ENCODE measurements at places on chromosomes 11 and 22.

DNA sequence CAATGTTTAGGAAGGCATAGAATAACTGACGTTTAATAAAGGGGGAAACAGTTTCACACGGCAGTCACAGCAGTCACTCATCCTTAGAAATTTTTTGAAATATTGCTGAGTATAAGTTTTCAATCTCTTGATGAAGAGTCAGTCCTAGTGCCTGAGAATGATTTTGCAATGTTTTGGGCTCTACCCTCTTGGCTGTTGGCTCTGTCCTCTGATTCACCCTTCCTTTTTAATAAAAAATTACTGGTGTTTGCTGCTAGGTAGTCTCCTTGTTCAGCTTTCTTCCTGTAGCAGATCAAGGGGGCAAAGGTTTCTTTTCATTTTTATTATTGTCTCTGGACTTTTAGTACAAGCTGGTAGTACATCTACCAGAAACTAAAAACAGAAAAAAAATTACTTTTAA lies 194.3 kb upstream of the ANO3 start:
- no peak for DNase-seq

- DNase-seq, result no peak
Measured at GRCh38 chr22:28171115-28171514, 252.1 kb upstream of the PITPNB start.

DNA sequence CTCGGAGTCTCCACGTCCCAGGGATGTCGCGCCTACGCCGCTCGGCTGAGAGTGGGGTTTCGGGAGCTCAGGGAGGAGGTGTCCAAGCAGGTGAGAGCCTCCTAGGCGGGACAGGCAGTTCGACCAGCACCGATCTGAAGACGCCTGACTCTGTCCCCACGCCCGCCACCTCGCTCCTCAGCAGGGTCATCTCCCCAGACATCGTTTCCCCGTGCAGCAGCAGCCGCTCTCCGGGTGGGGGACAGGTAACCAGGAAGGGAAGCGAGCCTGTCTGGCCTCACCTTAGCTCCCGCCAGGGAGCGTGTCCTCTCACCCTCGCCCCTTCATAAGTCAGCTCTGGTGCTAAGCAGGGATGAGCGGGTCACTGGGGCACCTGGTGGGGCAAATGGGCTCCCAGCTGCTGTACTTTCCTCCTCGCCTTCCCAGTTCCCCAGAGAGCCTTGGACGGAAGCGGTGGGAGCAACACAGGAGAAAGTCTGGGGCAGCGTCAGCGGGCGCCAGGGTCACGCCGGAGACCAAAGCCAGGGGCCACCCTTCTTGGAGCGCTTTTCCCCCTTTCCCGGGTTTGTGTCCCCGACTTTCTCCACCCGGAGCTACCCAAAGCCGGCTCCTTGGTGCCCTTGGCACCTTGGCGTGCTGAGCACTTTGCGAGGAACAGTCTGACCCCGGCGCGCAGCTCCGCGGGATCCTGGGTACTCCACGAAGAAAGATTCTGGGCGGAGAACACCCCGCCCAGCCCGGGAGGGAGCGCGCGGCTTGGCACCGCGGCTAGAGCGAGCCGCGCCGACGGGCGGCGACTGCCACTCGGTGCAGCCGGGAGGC lies 1.6 kb downstream of the SPON1 start:
- DNase-seq, result peak; percentile 37

DNA sequence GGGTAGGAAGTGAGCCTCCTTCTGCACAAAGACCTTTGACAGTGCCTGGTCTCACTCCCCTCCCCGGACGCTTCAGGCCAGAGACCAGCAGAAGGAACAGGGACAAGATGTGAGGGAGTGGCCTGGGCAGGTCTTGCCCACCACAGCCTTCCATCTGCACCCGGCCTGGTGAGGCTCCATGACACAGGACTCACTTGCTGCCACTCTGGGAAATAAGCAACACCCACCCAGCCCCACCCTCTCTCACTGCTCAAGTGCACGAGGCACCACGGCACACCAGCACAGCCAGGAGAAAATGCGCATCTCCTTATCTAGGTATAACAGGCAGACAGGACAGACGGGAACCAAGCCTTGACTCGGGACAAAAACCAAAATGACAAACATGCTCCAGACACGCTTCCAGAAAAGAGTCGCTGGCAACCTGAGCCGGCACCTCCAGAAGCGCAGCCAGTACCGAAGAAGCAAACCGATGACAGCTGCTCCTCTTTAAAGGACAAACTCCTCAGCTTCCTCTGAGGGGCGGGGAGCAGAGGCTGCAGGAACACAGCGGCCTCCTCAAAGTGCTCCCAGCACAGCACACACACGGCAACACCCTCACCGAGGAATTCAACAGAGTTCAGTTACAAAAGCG lies 41.7 kb downstream of the BRD1 start:
- no peak for DNase-seq

- no peak for DNase-seq
Measured at GRCh38 chr22:48739348-48740085, 1088.2 kb downstream of the BRD1 start.

DNA sequence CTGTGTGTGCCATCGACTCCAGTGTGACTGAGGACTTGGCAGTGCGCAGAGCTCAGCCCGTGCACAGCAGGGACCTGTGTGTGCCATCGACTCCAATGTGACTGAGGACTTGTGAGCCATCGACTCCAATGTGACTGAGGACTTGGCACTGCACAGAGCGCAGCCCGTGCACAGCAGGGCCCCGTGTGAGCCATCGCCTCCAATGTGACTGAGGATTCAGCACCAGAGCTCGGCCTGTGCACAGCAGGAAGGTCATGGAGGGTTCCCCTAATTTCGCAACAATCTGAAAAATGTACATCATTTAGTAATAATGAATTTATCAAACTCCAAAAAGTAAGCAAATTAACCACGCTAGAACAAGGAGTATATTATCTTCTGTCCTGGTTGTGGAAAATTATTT lies 348.3 kb upstream of the B3GAT1 start:
- DNase-seq, result no peak

GRCh38 chr22:22014285-22014659 lies 31.7 kb upstream of the TOP3B start:
- no peak for DNase-seq

GRCh38 chr11:126707498-126707897 lies 293.1 kb downstream of the KIRREL3 start:
- no peak for DNase-seq

DNA sequence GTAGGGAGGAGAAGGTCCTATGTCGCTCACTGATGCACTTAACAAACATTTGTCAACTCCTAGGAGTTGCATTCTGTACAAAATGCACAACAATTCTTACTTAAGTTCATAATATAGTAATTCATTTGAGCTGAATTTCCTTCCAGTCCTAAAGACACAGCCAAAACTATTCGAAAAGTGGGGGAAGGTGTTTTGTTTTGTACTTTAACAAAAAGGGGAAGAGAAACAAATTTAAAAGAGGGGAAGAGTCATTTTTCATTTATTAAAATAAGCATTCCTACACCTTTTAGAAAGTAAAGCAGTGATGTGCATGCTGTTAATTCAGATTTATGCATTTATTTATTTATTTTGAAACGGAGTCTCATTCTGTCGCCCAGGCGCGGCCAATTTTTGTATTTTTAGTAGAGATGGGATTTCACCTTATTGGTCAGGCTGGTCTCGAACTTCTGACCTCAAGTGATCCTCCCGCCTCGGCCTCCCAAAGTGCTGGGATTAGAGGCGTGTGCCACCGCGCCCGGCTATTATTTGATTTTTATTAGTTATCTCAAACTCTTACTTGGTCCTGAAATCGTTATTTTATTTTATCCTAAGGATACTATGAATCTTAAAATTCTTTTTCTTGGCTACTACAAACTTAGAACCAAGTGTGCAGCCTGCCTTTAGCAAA lies 1.1 kb upstream of the FANCF start:
- no peak for DNase-seq

DNA sequence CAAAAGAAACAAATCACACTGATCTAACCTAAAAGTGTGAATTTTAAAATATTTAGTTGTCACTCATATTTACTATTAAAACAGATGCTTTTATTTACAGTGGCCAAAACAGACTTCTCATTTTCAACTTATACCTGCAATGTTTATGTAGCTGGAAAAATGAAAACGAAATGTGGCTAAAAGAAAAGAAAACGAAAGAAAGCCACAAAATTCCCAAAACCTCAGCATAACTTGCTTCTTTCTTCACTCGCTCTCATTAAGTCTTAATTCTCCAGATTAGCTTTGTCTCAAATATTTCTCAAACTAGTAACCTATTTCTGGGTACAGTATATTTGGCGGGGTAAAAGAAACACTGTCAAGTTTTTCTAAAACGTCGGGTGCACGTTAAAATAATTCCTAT lies 693 bp downstream of the CSTF3 start:
- no peak for DNase-seq

DNA sequence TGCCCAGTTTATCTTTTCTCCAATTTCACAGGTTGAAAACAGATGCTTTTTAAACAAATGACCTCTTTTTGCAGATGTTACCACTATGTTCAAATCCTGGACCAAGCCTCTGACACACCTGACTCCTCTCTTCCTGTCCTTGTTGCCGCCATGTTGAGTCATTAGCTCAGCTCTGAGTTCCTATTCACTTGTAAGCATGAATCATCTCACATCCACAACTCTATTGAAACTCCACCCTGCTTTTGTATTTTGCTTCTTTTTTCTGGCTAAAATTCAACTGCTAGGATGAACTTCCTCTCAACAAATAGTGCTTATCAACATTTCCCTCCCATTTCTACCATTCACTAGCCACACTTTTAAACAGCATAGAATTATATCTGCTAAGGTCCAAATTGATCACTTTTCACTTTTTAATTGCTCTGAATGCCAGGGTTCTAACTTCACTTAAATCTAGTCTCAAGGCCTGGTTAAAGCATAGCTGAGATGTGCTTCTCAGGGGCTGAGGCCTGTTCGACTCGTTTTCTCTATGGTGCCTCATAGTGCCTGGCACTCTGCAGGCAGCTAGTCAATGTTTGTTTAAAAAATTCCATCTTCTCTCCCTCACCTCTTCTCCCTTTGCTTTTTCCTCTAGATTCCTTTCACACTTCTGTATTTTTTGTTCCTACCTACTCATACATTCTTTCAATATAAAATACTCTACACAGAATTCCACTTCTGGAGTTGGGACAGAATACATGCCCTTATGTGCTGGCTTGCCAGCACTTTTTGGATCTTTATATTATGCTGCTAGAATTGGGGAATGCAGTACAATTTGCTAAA lies 3.9 kb downstream of the JOSD1 start:
- no peak for DNase-seq

GRCh38 chr22:19289475-19290161 lies 1.9 kb downstream of the CLTCL1 start:
- DNase-seq, result no peak

GRCh38 chr11:74520316-74520715 lies 26.8 kb upstream of the LIPT2 start:
- DNase-seq, result no peak

- DNase-seq, result no peak
Measured at GRCh38 chr22:37207981-37208380, 4.3 kb downstream of the SSTR3 start.

GRCh38 chr11:77113382-77114088 lies 10.9 kb downstream of the OMP start:
- no peak for DNase-seq

DNA sequence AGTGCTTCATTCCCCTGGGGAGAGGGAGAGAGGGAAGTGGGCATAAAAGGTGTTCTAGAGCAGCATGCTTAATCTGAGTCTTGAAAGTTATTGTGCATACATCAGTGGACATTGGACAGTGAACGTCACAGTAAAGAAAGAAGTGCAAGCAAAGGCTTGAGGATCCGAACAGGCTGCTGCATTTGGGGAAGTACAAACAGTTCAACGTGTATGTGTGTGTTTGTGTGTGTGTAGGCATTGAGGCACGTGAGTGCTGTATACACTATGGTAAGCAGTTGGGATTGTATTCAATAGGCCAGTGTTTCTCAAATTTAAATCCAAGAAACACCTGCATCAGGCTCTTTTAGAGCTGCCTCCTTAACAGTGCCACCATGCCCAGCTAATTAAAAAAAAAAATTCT lies 10.4 kb upstream of the EIF3M start:
- no peak for DNase-seq

- DNase-seq, result peak; percentile 60
Measured at GRCh38 chr11:128473636-128474035, 113.7 kb downstream of the ETS1 start.

DNA sequence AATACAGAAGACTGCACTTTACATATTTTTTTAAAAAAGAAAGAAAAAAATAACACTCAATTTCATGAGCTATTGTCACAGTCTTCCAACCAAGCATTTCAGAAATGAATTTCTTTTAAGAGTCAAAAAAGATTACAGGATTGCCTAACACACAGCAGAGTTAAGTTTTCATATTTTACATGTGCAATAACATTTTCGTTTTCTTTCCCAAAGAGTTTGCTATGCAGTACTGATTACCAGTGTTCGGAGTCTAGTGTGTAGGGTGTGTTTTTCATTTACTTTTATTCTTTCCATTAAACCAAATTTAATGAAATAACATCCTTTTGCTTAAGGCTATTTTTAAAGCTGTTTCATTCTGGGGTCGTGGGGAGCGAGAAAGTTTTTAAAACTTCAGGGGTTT lies 53.2 kb downstream of the MN1 start:
- no peak for DNase-seq

- no peak for DNase-seq
Measured at GRCh38 chr11:44357711-44358110, 47.8 kb upstream of the ALX4 start.

GRCh38 chr11:98110030-98110429 lies 910.7 kb upstream of the CNTN5 start:
- no peak for DNase-seq

DNA sequence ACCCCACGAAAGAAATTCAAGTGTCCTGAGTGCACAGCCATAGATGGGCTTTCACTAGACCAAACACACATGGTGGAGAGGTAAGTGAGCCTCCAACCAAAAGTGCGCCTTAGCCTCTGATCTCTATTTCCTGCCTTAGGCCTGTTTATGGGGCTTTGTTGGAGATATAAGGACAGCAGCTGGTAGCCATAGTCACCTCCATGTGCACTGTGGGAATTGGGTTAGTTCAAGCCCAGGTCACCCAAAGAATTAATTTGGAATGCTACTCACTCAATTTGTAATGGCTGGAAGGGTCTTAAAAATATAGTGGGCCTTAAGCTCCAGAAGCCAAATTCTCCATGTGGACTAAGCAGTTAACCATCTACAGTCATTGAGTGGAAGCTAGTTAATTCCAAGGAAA lies 73.6 kb downstream of the ALX4 start:
- DNase-seq, result no peak

Measured in stimulated activated naive CD4-positive, alpha-beta T cell (primary cell).